Amniotic stem cell (primary cell): ENCODE measurements at places on chromosomes 12 and 14.

- DNase-seq: peak; percentile 84
These were observed 128.0 kb downstream of the RFLNA start for GRCh38 chr12:124422570-124423523.

DNA sequence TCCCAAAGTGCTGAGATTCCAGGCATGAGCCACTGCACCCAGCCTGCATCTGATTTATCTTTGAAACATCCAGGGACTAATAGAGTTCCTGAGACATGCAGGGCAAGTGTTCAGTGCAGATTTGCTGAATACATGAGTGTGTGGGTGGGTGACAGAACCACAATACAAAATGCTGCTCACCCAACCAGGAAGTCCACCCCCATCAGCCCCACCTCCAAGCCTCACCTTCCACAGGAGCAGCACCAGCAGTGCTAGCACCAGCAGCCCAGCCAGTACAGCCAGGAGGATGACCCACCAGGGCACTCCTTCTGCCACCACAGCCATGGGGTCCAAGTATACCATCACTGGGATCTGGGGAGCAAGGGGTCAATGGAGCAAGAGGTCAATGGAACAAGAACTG is 20.0 kb downstream of the ITGA7 start:
- DNase-seq: no peak

DNA sequence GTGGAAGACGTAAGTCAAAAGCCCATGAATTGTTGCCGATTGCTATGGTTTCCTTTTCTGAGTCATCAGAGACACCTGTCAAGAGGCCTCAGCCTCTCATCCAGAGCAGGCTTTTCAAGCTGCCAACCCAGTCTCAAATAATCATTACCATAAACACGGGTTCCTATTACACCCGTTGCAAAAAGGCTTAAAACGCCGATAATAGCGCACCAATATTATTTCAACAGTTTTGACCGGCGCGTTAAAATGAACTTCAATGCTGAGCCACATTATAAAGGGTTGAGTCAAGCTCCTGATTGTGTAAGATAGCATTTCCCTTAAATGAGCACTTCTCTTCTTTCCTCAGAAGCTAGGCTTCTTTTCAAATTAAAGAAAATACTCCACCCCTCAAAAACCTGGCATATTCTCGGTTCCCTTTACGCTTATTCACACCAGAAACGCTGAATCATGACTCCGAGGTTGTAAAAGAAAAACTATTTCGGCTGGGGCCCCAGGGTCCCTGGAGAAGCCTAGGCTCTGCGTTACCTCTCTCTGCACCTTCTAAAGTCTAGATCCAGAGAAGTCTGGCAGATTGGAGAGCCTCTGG is 1.4 kb downstream of the TMTC1 start:
- no peak for DNase-seq

GRCh38 chr12:21683115-21683514 is 25.5 kb upstream of the LDHB start:
- DNase-seq: no peak

DNA sequence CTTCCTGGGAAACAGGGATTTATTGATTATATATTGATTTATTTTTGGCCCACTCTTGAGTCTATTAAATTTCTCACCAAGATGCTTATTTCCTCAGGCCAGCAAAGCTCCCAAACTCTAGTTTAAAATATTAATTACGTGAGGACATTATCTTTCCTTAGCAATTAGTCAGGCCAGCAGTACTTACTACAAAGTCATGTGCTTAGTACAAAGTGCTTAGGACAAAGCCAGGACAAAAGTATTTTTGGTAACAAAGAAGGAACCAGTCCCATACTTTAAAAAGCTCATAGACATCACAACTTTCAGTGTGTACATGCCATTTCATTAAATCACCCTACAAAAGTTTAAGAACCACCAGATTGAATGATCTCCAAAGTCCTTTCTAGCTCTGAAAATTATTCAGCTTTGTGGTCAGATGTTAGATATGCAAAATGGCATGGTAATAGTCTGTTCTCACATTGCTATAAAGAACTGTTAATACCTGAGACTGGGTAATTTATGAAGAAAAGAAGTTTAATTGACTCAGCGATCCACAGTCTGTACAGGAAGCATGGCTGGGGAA is 94.7 kb upstream of the PWP1 start:
- no peak for DNase-seq

DNA sequence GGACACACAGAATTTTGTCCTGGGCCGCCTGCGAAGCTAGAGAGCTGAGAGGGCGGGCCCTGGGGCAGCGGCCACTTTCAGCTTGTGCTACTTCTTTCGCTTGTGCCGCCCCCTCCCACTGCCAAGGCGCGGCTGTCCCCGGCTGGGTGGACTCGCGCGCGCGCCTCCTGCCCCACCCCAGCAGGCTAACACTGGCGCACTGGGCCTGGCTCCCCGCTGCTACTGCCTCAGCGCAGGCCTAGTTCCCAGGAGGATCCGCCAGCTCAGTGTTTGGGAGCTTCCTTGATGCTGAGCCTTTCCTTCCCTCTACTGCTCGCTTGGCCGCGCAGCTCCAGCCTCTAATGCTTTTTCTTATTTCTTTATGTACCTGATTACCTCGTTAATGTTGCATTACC is 27.4 kb upstream of the METAP2 start:
- no peak for DNase-seq

GRCh38 chr14:61636779-61637178 is 58.5 kb upstream of the HIF1A start:
- no peak for DNase-seq

GRCh38 chr14:84084056-84084630 is 1445.8 kb upstream of the FLRT2 start:
- no peak for DNase-seq

DNA sequence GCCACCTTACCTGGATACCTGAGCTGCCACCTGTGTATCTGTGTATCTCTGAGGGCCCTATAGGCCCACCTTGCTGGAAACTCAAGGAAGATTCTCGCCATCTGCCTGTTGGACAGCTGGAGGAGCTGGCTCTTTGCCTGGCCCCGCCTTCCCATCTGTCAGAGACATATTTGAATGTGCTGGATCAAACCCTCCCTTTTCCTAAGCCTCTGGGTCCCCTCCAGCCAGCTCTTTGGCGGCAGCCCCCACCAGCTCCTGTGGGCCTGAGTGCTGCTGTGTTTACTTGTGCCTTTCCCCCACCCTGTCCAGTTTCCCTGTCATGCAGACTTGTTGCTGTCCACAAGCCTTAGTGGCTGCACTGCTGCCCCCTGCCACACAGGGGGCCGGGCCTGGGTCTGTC is 55.9 kb upstream of the SRSF5 start:
- no peak for DNase-seq

- DNase-seq: no peak
These were observed 27.1 kb upstream of the FAM222A start for GRCh38 chr12:109686523-109686922.

GRCh38 chr14:51716610-51717009 is 64.9 kb downstream of the FRMD6 start:
- no peak for DNase-seq
